ENCODE measurements at places on chromosomes 5 and 9.

- DNase-seq = no peak
Observed at GRCh38 chr5:35197351-35197750, 32.9 kb downstream of the PRLR start.

GRCh38 chr5:133866160-133866902 lies 102.1 kb downstream of the C5orf15 start:
- DNase-seq = no peak

- DNase-seq = no peak
Observed at GRCh38 chr9:110260911-110261310, 4.6 kb upstream of the TXN start.

GRCh38 chr9:29691758-29692407 lies 2118.6 kb upstream of the C9orf72 start:
- DNase-seq = no peak

GRCh38 chr9:35756275-35757225 lies 2.5 kb upstream of the MSMP start:
- DNase-seq = peak; percentile 91

- no peak for DNase-seq
Observed at GRCh38 chr9:123246534-123246933, 21.9 kb downstream of the STRBP start.

- no peak for DNase-seq
Observed at GRCh38 chr5:137621861-137622823, 113.7 kb downstream of the KLHL3 start.

DNA sequence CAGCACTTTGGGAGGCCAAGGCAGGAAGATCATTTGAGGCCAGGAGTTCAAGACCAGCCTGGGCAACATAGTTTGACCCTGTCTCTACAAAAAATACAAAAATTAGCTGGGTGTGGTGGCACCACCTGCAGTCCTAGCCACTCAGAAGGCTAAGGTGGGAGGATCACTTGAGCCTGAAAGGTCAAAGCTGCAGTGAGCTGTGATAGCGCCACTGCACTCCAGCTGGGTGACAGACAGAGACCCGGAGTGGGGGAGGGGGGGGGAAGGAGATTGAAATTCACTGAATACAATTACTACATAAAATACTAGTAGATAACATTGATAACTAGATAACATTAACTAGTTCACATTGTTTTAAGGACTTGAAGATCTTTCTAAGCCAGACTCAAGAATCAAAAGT lies 345.6 kb downstream of the BNC2 start:
- DNase-seq = no peak

DNA sequence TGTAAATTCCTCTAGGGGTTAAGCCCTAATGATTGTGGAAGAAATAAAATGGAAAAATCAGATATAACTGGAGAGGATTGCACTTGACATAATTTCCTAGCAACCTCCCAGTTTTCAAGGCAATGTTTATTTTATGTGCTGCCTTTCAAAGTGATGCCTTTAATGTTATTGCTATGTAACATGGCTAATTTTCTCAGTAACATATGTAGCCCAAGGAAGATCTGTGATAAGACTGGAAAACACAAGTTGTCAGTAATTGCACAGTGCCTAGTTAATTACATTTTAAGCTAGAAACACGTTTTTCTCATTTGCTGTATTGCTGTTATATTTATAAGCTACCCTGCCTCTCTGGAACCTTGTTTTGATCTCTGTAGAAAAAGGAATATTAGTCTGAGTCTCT lies 49.2 kb upstream of the KCNN2 start:
- DNase-seq = no peak

GRCh38 chr9:22265534-22265933 lies 181.1 kb upstream of the DMRTA1 start:
- DNase-seq = no peak

GRCh38 chr5:156913719-156914370 lies 49.2 kb downstream of the TIMD4 start:
- DNase-seq = no peak

DNA sequence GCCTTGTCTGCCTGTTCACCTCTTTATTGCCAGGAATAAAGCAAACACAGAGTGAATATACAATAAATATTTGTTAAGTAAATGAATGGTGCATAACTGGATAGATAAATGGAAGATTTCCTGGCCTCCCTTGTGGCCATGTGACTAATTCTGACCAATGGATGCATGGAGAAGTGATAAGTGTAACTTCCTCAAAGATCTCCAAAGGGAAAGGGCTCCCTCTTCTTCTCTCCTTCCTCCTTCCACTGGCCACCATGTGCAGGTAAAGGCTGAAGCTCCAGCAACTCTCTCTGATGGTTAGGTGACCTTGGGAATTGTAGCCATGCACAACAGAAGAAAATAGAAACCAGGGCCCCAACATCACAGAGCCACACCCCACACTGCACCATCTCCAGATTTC lies 174.4 kb downstream of the EBF1 start:
- DNase-seq = no peak

GRCh38 chr9:34577400-34578240 lies 11.9 kb downstream of the CNTFR start:
- DNase-seq = no peak

GRCh38 chr5:4023091-4023752 lies 427.6 kb downstream of the IRX1 start:
- no peak for DNase-seq

- DNase-seq = no peak
Observed at GRCh38 chr5:95130941-95131340, 154.0 kb downstream of the MCTP1 start.

DNA sequence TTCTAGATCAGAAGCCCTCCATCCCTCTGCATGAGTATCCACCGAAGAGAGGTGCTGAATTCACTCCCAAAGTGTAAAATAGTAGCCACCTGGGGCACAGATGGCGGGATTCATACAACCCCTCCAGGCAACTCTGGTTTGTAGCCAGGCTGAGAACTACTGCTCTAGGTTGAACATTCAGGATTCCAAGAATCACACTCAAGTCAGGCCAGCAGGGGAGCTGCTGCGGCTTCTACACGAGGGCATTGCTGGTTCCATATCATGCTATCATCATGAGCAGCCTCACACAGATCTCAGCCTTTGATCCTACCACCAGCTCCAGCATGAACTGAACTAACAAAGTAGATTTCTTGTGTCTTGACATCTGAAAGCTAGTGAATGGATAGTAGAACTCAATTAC lies 367.9 kb downstream of the DIRAS2 start:
- DNase-seq = no peak
